ENCODE measurements at places on chromosomes 12 and 14. TPM values are rescaled to one million over a fixed set of nuclear protein-coding genes. Genes with fewer than 3 reads are reported as not detected.

- DNase-seq: no peak
Measured at GRCh38 chr12:54463484-54463883, 9.9 kb downstream of the GTSF1 start.

DNA sequence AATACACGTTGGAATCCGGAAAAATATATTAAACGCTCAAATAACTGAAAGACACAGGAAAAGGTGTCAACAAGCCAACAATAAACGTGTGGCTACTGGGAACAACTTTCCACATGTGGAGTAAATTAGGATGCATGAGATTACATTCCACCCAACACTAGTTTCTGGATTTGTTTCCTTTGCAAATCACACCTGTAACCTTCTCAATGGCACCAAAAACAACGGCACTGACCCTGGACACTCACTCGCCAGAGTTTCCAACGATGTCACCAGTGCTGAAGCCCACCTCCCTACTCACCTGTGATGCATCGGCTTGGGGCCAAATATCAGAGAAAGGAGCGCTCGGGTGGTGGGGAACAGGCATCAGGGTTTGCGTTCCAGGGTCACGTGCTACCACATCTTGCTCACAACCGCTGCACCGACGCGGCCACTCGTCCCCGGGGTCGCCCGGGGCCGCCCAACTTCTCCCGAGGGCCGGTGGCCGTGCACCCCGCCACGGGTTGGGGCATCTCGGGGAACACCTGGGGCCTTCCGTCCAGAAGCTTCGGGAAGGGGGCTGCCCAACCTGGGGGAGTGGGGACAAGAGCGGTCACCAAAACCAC lies 629 bp downstream of the PRDM4 start:
- DNase-seq: peak; percentile 64

DNA sequence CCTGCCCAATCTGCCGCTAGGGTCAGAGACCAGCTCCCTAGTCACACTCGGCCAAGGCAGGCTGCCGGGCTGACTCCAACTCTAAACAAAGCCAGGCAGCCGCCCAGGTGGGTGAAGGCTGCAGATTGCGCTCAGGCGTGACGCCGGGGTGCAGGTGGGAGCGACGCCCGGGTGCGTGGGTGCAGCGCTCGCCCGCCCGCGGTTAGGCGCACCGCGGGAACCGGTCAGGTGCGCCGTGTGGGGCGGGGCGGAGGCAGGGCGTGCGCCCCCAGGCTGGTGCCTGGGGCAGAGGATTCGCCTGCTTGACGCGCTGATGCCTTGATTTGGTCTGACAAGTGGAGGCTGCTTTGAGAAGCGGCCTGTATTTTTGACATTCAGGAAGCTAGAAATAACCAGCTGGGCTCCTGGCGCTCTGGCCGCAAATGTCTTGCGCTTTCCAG lies 126.7 kb upstream of the HIF1A start:
- peak; percentile 54 for DNase-seq

GRCh38 chr12:92502417-92503028 lies 200.3 kb upstream of the PLEKHG7 start:
- DNase-seq: peak; percentile 41

DNA sequence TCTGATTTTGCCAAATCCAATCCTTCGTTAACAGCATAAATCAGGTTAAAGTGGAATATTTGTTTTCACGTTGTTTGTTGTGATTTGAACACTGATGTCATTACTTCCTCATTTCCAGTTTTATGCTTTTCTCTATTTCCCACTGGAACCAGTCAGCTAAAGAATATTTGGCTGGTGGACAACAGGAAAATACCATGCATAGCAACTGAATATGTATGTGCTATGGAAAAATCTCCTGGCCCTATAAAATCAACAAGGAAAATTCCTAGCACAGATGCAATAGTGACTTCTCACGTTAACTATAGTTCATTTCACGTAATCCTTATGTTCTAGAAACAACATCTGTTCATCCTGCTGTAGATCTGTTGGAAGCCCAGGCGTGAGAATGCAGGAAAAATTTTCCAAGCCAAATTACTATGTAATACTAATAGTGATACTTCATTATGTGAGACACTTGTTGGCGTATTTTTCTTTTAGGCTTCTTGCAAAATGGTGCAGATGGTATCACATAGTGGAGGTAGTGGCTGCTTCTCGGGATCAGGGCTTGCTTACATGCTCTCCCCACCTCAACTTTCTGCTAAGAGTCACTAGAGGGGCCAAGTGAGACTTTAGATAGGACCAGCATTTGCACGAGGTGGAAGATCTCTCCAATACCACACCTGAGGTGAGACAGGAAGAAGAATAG lies 86.3 kb upstream of the USP44 start:
- no peak for DNase-seq

DNA sequence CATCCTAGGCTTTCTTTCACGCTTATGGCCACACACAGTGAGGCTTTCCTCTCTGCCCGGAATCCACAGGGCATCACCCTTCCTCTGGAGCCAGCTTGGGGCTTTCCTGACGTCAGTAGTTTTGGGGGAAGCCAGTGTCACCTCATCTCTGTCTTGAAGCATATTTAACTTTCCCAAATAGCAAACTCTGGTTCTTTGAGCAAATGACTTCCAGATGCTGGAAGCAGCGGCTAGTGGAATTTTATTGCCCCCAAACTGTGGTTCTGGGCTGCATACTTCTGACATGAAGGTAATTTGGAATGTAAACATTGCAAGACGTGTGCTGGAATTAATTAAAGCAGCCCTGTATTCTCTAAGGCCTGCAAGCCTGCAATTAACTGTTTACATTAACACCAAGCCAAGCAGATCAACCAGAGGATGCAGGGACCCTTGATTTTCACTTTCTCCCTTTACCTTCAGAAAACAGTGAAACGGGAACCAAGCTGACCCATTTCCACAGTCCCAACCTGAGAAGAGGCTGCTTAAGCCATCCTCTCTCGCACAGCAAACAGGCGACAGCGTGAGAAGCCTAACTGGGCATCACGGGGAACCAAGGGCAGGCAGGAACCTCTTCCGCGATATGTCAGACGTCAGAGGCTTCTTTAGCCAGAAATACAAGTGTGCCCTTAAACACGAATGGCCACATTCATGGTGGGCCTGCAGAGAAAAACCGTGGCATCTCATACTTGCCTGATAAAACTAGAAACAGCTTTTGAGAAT lies 258.4 kb downstream of the CACNA1C start:
- no peak for DNase-seq

GRCh38 chr14:52987514-52987913 lies 36.7 kb upstream of the FERMT2 start:
- DNase-seq: no peak

DNA sequence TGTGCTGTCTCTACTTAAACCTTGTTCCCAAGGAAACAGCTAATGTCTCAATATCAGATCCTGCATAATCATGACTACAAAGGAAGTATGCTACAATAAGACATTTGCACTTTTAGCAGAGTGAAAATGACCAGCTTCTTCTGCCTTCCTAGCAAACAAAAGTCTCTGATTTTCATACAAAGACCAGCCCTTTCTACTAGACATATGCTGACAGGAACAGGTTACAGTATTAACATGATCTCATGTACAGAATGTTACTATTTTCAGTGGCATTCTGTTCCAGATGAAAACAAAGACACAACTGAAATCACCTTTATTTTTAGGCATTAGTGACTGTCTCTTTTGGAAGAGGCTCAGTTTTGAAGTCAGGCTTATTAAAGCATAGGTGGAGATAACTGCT lies 228.6 kb downstream of the MED13L start:
- DNase-seq: no peak

- DNase-seq: no peak
Measured at GRCh38 chr12:6551063-6551461, 4.8 kb downstream of the IFFO1 start.

- no peak for DNase-seq
Measured at GRCh38 chr14:100810435-100810834, 15.5 kb upstream of the MEG3 start.

DNA sequence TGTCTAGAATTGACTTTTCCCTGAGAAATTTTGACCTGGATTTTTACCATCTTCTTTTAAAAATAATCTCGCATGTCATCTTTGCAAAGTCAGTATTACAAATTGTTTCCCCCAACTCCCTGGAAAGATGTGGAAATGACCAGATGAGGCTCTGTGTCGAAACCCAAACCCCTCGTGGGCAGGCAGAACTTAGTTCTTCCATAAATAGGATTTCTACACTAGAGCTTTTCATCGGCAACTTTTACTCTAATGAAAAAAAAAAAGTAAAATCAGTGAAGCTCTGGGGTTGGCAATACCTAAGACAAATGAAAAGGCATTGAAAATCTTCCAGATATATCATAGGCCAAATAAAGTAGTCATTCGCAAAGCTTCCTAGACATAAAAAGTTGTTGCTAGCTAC lies 17.0 kb downstream of the SSPN start:
- DNase-seq: no peak

- DNase-seq: peak; percentile 62
Measured at GRCh38 chr14:92729634-92730358, 18.6 kb downstream of the LGMN start.

GRCh38 chr14:74658535-74659131 lies 46.6 kb upstream of the LTBP2 start:
- no peak for DNase-seq

- DNase-seq: peak; percentile 66
Measured at GRCh38 chr12:124774054-124774461, 89.6 kb downstream of the SCARB1 start.

GRCh38 chr14:60087668-60088067 lies 4.1 kb upstream of the PCNX4 start:
- DNase-seq: no peak

DNA sequence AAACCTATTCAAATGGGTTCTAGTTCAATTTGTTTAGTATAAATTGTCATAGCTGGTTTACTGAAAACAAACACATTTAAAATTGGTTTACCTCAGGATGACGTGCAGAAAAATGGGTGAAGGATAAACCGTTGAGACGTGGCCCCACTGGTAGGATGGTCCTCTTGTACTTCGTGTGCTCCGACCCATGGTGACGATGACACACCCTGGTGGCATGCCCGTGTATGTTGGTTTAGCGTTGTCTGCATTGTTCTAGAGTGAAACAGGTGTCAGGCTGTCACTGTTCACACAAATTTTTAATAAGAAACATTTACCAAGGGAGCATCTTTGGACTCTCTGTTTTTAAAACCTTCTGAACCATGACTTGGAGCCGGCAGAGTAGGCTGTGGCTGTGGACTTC lies 8.3 kb downstream of the CALM1 start:
- no peak for DNase-seq

DNA sequence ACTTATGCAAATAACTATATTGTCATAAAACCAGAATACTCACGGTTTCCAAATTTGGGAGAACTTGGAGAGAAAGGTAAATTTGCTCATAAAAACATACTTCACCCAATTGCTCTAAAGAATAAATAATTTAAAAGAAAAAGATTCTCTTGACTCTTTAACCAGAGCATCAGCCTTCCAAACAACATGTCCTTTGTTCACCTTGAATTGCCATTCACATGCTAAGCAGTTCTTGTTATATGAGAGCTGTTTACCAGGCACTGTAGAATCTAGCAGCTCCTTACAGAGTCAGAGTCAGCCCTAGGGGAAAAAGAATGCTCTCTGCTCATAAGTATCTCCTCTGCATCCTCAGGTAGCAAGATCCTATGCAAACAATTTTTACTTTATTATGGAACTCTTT lies 10.2 kb downstream of the SLCO1A2 start:
- DNase-seq: no peak

DNA sequence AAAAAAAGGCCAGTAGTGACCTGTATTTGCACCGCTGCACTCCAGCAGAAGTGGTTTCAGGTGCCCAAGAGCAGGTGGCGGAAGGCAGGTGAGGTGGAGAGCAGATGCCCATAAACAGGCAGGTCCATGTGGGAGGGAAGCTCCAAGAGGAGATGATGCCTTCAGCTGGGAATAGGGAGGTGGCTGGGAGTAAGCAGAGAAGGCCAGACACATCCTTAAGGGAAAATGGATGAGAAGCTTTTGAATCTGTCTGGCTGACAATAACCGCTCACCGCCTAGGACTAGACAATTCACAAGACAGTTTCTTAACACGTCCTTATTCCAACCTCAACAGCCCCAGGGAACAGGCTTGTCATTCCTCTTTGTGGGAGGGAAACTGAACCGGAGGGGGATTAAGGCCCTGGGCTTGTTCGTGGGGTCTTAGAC lies 43.9 kb upstream of the PLEKHG6 start:
- DNase-seq: no peak

GRCh38 chr12:57896115-57896433 lies 45.3 kb upstream of the ATP23 start:
- no peak for DNase-seq

DNA sequence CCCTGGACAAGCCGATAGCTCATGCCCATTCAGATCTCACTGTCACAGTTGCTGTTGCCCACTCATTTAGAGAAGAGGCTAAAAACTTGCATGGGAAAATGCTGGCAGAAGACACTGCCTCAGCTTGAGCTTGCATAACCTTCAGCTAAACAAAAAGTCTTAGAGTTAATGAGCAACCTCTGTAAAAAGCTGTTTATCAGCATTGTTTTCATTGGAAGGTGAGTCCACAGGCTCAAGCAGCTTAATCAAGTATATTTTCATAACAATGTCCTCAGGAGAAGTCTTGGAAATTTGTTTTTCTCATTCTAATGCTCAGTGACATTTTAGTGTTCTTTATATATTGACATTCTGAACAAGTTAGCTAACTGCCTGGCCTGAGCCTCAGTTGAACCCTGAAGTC lies 872.9 kb downstream of the TMTC2 start:
- DNase-seq: no peak

The DEPDC4 gene
- total RNA-seq: 2.5 TPM

The RFX4 gene
- not detected for total RNA-seq

The KLHDC1 gene
- 1.1 TPM for total RNA-seq

The NFE2 gene
- total RNA-seq: not detected

The SLCO1B1 gene
- not detected for total RNA-seq

The FAM161B gene
- total RNA-seq: 1.8 TPM

The CELA1 gene
- total RNA-seq: not detected

The FITM1 gene
- 0.91 TPM for total RNA-seq

The C14orf132 gene
- 0.33 TPM for total RNA-seq

The CCDC85C gene
- total RNA-seq: 9.1 TPM

The ANKS1B gene
- total RNA-seq: 1.1 TPM
